ENCODE measurements at places on chromosomes 5 and 9.

GRCh38 chr9:22005702-22006606, 3.2 kb downstream of the CDKN2B start:
- DNase-seq, result peak; percentile 64

DNA sequence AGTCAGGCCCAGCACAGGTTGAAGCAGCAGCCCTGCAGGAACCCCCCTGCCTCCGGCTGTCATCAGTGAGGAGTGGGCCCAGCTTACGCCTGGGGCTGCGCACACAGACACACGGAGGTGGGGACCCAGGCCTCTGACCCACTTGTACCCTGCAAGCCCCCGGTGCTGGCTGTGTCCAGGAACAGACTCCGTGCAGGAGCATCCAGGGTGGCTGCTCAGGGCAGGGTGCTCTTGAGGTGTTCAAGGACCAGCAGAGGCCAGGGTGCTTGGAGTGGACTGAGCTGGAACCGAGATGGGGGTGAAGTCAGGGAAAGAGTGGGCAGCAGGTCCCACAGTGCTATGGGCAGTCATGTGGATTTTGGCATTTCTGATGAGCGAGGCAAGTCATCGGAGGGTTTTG, 199.5 kb downstream of the CACNA1B start:
- no peak for DNase-seq

- peak; percentile 56 for DNase-seq
Measured at GRCh38 chr5:135448791-135449507, 1.8 kb upstream of the DCANP1 start.

GRCh38 chr5:138975098-138975847, 100.1 kb upstream of the LRRTM2 start:
- peak; percentile 94 for DNase-seq

DNA sequence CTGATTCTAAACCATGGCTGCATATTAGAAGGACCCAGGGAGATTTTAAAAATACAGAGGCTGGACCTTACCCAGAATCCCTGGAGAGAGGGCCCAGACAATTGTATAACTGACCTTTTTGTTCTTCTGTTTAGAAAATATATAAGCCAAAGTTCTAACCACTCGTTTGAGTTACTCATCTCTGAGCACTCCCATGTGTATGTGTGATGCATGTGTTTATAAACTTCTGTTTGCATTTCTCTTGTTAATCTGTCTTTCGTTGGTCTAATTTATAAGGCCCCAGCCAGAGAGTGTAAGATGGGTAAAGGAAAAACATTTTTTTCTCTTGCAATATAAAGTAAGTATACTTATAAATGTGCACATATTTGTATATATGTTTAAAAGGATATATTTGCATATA, 443.9 kb downstream of the ZNF608 start:
- peak; percentile 76 for DNase-seq

GRCh38 chr5:17224858-17225511, 7.6 kb downstream of the BASP1 start:
- peak; percentile 85 for DNase-seq

- peak; percentile 81 for DNase-seq
Measured at GRCh38 chr9:79617395-79617794, 45.6 kb downstream of the TLE4 start.

- no peak for DNase-seq
Measured at GRCh38 chr9:79573412-79573923, 1.7 kb downstream of the TLE4 start.

DNA sequence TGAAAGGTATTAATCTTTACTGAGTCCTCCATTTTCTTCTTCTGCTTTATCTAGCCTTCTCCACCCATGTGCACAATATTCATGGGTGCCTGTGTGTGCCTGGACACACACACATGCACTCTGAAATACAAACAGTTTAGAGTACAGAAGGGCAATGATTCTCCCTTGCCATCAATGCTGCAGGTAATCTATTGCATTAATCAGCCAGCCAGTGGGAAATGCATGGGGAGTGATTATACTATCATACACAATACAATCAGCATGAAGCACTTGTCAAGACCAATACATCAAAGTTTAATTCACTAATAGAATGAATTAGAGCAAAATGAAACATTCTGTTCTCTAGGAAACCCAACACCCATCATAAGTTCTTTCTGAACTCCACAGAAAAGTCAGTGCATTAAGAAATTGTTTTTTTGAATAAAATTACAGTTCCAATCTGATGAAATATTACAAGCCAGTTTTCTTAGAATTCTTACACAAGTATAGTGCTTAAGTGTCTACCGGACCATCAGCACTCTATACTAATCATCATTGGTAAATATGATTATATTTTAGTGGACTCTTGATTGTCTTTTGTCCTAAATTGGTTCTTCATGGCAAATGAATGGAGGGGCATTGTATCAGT, 172.2 kb downstream of the ZSWIM6 start:
- no peak for DNase-seq

DNA sequence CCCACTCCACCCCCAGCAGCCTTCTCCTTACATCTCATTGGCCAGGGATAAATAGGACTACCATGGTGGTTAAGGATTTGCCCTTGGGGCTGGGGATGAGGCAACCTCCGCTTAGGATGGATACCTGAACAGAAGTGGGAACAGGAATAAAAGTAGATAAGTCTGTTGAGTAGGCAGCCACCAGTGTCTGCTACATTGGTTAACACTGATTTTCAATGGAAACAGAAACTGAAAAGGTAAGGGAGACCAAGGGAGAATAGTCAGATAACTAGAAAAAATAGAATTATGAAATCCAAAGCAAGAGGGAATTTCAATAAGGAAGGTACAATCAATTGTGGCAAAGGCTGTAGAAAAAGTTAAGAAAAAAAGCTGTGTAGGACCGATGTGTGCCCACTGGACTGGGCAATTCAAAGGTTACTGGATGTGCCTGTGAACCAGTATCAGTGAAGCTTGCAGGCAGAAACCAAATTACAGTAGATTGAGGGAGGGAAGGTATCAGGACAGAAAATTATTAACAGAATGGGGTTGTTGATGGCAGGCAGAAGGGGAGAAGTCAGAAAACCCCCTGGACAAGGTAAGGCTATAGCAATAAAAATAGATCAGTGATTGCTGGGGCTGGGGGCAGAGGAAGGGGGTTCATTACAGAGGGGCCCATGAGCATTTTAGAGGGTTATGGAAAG, 48.7 kb downstream of the DNAJC21 start:
- no peak for DNase-seq

GRCh38 chr9:76194896-76195295, 199.3 kb downstream of the RFK start:
- DNase-seq, result peak; percentile 25

- no peak for DNase-seq
Measured at GRCh38 chr5:2256691-2257280, 374.1 kb upstream of the IRX4 start.

DNA sequence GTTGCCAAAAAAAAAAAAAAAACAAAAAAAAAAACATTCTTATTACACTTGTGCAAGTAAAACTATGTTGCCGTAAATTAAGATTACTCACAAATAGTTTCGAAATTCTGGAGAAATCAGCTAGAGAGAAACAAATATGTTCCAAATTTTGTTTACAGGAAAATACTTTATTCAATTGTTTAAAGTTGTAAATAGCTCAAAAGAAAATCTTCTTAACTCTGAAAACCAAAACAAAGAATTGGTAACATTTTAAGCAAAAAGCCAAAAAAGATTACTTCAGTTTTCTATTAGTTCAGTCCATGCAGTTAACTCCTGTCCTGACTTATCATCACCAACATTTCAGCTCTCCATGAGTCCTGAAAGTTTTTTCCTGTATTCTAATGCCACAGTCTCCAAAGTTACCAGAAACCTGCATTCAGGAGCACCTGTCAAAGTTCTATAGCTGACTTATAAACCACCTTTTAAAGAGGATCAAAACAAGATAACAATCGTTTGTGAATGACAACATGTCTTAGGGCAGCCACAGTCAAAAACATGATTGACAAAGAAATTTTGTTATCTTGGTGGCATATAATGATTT, 194.1 kb downstream of the RANBP17 start:
- DNase-seq, result peak; percentile 3

DNA sequence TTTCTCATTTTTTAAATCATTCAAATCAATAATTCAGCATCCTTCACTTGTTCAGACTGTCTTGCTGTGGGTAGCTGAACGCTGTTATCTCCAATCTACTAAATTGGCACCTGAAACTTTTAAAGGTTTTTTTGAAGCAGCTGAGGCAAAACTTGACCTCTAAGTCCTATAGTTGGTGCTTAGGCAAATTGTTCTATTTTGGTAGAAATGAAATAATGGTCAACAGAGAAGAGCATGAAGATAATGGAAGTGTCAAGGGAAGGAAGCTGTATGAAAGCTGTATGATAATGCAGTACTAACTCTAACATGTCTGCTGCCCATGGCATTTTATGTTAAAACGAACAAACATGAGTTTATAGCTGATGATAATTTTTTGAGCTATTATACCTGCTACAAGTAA, 138.0 kb downstream of the GDNF start:
- DNase-seq, result no peak

- DNase-seq, result peak; percentile 62
Measured at GRCh38 chr5:34657274-34657921, 1.3 kb downstream of the RAI14 start.

DNA sequence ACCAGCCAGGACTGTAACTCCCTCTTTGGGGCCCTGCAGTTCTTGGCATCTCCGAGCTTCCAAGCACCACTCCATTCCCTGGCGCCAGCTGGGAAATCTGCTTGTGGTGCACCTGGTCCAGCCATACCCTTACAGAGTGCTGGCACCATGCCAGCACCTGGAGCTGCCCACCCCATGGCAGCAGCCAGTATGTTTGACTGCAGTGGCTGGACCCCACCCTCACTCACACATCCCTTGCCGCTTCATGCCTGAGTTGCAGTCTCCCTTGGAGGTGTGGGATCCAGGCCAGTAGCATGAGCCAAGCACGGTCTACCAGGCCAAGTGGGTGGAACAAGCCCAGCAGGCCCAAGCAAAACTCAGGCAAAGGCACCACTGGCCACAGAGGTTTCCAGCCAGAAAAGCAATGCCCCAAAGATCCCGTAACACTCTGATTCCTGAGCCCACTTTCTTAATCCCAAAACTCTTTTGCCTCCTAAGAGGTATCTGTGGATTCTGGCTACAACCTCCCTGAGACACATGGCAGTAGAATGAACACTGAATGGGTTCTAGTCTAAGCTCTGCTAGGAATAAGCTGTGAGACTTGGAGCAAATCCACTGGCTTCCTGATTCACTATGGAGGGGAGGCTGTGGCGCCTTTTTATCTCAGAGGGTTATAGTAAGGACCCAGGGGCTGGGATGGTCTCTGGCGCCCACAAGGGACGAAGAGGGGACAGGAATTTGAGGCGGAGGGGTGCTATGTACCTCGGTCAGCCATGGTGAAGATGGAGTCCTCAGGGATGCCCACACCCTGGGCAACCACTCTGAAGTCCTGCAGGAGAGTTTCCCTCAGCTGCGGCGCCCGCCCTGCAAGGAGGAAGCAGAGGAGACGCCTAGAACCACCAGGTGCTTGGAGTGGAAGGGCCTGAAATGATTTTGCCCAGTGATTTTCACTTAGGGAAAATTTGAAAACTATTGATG, 5.6 kb downstream of the AMBP start:
- no peak for DNase-seq

DNA sequence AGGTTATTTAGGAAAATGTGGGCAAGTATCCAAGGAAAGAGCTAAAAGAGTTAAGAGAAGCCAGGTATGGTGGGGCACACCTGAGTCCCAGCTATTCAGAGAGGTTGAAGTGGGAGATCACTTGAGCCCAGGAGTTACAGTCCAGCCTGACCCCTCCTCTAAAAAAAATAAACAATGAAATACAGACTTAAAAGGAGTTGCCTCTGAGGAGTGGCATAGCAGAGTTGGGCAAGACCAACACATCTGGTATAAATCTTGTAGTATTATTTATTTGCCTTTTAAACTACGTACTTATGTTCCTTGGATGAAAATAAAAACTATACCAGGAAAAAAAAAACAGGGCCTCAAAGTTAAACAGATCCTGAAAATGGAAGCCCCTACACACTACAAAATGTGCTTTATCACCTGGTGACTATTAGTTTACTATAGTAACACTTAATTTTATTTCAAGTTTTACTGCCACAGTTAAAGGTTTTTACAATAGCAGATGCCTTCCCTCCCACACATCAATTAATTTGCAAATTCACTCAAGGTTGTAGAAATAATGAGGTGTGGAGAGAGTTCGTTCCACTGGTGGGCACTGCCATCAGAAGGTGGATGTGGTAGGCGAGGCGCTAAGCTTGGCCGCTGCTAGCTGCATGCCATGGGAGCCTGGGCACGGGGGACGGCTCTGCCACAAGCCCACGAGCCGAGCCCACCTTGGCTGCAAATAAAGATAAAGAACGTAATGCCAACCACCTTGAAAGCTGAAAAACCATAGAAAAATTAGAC, 48.0 kb downstream of the MED27 start:
- DNase-seq, result no peak

- peak; percentile 31 for DNase-seq
Measured at GRCh38 chr9:102867488-102867887, 127.6 kb upstream of the CYLC2 start.

GRCh38 chr5:96256795-96257470, 176.1 kb downstream of the PCSK1 start:
- peak; percentile 90 for DNase-seq

GRCh38 chr5:759111-759751, 25.3 kb downstream of the ZDHHC11B start:
- no peak for DNase-seq

DNA sequence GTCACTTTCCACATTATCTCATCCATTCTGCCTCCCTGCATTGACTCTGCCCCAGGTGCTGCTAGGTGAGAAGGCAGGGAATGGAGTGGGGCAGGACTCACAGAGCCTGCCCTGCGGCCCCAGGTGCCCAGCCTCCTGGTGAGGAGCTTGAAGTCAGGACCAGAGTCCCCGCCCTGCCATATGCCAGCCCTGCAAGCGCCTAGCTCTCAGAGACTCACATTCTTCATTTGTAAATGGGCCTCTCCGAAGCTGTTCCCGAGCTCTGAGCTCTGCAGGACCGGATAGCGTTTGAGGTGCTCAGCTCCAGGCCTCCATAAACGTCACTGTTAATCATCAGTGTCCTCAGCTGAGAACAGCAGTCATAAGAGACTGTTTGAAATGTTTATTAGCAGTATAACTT, 75.1 kb upstream of the STXBP1 start:
- peak; percentile 71 for DNase-seq

DNA sequence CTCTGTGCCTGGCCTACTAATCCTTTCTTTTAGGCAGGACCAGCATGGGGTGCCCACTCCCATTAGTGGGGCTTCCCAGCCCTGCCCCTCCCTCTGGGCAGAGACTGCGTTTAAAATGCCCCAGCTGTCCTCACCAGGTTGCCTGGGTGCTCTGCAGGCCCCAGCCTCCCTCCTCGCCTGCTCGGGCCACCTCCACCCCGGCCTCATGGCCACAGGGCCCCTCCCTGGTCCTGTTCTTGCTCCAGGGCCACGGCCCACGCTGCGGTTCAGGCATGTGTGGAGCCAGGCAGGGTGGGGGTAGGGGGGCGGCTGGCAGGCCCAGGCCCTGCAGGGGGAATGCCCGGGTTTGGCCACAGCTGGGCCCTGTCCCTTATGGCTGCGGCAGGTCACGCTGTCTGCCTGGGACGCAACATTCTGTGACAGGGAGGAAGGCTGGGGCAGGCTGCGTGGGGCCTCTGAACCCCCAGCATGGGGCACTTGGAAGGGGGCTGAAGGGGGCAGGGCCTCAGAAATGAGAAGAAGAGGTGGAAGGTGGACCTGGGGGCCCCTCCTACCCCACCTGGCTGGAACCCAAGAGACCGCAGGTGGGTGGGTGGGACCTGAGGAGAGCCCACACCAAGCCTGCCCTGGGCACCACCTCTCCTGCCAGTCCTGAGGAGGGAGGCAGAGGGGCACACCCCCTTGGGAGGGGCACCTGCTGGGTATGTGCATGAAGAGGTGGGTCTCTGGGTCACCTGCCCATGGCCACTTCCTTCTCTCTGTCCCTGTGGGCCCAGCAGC, at the start of gene LCN12:
TSS of gene LCN12 (plus strand) at position 733 of the 780 bp plus-strand sequence. CDS start 55 bp downstream, outside the sequence.
- DNase-seq, result no peak

Data from iris pigment epithelial cell (primary cell).